NCI-H187 (cell line): ENCODE measurements at places on chromosomes 4 and X.

DNA sequence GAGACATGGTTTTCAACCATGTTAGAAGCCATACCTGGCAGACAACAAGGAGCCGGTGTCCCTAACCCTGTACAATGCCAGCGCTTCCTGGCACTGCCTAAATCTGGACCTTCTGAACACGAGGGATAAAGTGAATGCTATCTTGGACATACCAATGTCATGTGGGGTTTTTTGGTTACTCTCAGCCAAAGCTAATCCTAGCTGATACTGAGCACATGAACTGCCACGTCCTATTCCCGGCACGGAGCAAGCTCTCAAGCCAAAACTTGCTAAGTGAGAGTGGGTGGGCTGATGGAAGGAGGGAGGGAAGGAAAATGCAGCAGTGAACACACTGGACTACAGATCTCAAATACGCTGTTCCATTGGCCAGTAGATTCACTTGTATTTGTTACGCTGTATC, 226.1 kb downstream of the BCOR start:
- no peak for DNase-seq

- no peak for DNase-seq
Observed at GRCh38 chrX:140866446-140866845, 135.9 kb upstream of the SPANXB1 start.

DNA sequence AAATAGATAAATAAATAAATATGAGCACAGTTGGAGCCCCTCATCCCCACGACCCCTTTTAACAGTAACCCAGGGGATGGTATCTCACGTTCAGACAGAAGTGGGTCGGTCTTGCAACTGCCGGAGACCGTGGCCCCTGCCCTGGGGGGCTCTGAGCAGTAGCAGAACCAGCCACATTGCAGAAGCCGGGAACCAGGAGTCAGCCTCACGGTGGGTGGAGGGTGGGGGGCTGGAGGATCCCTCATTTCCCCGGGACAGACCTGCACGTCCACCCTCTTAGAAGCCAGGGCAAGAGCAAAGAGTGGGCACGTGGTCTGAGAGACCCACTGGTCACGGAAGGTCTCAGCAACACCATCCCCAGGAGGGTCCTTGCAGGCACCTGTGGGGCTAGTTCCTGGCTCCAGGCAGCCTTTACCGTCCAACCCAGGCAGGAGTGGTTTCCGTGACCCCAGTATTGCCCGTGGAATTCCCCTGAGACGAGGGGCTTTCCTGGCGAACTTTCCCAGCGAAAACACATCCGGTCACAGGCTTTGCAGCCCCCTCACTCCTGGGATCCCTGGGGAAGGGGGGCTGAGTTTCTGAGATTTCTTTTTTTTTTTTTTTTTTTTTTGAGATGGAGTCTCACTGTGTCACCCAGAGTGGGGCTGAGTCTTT, 8.8 kb upstream of the IL3RA start:
- DNase-seq, result no peak

DNA sequence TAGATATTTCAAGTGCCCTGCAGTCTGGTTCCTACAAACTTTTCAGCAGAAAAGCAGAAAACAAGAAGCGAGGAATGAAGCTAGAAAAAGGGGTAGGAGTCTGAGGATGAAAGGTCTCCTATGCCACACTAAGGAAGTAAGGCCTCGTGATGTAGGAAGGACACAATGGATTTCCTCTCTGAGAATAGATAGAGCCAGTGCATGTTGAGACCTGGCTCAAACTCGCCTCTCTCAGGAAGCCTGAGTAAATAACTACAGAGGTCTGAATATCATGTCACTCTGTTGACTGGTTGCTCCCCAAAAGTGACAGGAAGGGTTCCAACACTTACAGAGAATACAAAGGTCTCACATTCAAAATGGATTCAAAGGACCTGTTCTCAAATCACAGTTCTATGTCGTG, 93.3 kb downstream of the GRIA3 start:
- no peak for DNase-seq

DNA sequence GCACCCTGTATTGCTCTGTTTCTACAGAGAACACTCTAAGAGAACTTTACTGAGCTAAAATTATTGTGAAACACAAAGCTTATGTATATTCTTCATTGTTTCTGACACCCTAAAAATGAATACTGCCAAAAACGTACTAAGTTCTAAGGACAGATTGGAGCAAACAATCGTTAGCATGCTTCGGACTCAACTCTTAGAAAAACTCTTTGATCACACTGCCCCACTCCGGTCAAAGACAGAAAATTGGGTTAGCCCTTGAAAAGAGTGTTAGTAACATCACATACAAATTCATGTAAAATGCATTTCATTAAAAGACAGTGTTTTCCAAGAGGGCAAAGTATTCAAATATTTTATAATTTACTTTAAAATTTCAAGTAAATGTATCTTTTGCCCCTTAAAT, 177.4 kb downstream of the DCHS2 start:
- DNase-seq, result no peak
